ENCODE measurements at places on chromosomes 2 and 18.

GRCh38 chr2:203327582-203327900, 653 bp upstream of the ABI2 start:
- no peak for DNase-seq

DNA sequence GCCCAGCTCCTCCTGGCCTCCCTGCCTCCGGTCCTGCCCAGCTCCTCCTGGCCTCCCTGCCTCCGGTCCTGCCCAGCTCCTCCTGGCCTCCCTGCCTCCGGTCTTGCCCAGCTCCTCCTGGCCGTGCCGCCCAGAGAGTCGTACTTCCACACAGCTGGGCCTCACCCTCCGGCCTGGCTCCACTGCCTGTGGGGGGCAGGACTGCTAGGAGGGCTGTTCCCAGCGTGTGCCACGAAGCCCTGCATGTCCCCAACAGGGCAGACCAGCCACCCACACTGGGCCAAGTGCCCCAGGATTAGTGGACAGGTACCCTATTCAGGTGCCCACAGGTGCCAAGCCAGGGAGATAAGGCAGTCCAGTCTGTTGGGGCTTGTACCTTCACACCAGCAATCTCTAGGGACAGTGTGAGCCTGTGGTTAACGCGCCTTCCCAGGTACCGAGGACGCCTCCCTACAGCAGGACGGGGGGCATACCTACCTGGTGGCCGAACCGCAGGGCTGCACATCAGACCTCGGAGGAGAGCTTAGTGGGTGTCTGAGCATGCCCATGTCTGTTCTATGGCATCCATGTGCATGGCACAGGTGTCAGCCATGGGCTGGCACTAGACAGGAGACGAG, 5.3 kb downstream of the GPC1 start:
- DNase-seq, result no peak

- DNase-seq, result no peak
Observed at GRCh38 chr2:198143156-198143555, 338.8 kb downstream of the PLCL1 start.

GRCh38 chr2:187748958-187749357, 194.7 kb upstream of the TFPI start:
- no peak for DNase-seq

- no peak for DNase-seq
Observed at GRCh38 chr2:11589316-11589940, 55.6 kb downstream of the GREB1 start.

All from GM06990 (cell line).